ENCODE measurements at places on chromosomes 12 and 14.

DNA sequence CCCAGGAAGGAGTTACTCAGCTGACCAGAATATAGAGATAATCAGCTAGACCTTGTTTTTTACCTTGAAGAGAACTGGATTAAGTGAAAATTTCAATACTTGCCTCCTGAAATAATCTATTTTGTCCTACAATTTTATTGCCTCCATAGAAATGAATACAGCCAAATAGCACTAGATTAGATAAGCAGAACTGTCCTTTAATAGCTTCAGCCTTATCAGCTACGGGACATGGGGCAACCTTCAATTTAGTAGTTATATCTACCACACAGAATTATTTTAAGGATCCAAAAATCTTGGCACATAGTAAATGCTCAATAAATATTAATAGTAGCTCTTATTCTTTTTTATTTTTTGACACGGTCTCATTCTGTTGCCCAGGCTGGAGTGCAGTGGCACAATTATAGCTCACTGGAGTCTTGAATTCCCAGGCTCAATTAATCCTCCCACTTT is 67.2 kb upstream of the PLEKHG3 start:
- no peak for DNase-seq

- DNase-seq, result no peak
These were observed 457.7 kb upstream of the PDE3A start for GRCh38 chr12:19910681-19911080.

GRCh38 chr12:93323625-93324329 is 53.9 kb upstream of the NUDT4 start:
- no peak for DNase-seq

DNA sequence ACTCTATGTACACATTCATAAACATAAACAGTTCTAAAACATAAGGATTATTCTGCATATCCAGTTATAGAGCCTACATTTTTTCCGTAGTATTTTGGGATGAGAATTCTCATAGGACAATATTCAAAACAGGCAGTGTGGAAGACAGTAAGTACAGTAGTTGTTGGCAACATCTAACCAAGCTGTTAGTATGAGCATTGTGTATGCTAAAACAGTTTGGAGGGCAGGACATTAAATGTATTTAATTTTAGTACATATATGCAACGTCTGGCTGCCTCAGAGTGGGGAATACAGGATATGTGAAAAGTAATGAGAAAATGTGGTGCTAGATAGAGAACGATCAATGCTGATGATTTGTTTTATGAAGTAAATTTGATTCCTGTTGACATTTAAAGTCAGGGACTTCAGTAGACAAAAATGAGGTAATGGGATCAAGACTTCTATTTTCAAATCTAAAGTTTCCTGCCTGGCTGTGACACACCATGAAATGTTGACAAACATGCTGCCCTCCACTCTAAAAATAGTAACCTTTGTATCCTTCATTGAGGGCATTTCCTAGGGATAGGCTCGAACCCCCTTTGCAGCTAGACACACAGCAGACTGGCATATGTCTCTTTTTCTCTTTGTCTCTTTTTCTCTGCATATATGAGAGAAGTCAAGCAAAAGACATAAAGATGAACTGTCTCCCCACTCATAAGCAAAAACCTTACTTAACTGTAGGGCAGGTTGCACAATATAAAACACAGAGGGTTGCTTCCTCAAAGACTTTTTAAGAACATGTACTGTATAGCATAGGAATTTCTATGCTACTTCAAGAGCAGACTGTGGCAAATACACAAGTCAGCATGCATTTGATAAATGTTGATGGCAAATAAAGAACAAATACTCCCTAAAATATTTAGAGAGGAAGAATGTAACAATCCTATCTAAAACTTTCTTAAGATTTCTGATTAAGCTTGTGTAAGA is 75.5 kb upstream of the GTF2A1 start:
- DNase-seq, result no peak

DNA sequence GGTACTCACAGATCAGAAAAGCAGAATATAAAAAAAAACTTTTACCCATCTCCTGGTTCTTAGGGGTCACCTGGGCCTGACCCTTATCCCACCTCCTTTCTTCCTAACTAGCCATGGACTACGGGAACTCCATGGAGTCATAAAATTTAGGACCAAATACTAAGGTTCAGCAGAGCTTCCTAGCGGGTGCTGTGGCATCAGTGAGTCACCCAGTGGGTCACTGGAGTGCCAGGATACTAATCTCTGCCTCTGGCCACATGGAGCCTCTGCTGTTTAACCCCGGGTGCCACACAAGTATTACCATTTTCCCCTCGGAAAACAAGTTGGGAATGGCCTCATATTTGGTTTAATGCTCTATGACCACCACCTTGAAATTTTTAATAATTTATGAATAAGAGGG is 6.9 kb downstream of the ZBTB39 start:
- DNase-seq, result no peak

DNA sequence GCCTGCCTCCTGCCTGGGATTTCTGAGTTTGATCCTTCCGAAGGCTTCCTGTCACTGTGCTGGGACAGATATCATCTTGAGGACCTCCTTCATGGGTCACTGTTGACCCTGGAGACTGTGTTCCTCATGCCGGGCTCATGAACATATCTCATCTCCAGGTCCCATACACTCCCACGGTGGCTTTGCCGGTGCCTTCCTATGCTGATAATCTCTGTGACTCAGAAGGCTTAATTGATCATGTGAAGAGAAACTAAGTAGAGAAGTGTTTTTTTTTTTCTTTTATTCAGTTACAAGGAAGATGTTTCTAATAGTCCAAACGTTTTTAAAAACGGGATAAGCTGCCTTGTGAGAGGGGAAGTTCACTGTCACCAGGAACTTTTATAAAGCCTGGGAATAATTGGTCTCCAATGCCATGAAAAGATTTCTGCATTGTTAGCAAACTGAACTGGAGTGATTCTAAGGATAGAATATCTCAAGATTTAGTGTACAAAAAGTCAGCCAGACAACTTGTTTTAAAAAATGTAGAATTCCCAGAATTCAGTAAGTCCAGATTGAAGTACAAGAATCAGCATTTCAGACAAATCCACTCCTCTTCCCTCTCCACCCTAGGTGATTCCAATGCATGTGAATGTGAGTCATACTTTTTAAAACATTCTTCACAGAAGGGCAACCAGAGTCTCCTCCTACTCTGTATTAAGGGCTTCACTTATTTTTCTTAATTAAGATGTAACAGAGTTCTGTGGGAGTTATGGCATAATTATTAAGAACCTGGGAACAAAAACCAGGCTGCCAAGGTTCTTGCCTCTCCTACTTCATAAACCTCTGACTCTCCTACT is 139.8 kb upstream of the LGR5 start:
- DNase-seq, result no peak

DNA sequence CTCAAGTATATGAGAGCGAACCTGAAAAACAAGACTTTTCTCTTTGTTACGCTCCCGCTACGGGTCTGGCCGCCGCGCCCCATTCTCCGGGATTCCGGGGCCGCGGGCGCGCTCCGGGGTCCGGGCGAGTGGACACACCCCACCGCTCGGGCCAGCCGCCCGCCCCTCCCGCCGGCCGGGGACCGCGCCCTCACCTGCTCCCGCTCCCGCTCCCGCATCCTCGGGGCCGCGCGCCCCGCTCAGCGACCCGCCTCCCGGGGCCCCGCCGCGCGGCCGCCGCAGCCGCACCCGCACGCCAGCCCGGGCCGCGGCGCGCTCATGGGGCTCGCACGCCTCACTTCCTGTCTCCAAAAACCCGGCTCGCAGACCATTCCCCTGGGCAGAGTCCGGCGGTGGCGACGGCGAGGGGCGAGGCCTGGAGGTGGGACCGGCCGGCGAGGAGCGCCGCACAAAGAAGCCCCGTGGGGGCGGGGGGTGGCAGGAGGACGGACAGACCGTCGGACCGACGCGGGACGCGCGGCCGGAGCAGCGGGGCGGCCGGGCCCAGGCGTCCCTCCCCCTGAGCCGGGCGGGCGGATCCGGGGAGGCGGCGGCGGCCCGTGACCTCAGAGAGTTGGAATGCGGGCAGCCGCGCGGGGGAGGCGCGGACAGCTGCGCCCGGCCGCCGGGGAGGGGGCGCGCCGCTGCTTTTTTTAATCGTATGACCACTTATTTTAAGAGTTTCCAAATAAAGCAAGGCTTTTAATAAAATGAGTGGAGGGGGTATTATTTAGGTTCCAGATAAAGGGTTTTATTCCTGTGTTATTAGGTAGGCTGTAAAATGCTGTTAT is at the start of gene PTPN21:
TSS of gene PTPN21 (minus strand) at position 551 of the 830 bp plus-strand sequence. CDS start 4,590 bp downstream, outside the sequence.
- DNase-seq, result no peak

DNA sequence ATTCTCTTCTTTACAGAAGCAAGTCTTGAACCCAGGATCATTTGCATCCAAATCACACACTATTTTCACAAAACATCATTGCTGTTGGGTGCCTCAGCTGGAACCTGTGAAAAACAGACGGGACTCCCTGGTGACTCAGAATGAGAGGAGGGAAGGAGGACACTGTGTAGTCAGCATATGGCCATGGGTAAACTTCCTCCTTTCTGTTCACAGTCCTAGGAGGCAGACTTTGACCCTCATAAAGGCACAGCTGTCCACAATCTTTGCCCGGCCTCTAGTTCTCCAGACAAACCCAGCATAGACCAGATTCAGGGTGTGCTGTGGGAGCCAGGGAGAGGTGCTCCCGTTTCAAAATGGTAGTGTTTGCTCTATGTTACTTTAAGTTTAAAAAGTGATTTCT is 62.0 kb downstream of the DYRK2 start:
- no peak for DNase-seq

GRCh38 chr12:129257524-129257923 is 404.2 kb downstream of the GLT1D1 start:
- DNase-seq, result no peak
